ENCODE measurements at places on chromosomes 2 and 18.

GRCh38 chr2:221377066-221377465, 195.0 kb downstream of the EPHA4 start:
- H3K4me1 ChIP-seq, result no peaks in the 10 kb centered on the region
- H3K27ac ChIP-seq, result no peak overlapping the region
- no peaks in the 10 kb centered on the region for H3K36me3 ChIP-seq
- no peaks in the 10 kb centered on the region for H3K27me3 ChIP-seq

DNA sequence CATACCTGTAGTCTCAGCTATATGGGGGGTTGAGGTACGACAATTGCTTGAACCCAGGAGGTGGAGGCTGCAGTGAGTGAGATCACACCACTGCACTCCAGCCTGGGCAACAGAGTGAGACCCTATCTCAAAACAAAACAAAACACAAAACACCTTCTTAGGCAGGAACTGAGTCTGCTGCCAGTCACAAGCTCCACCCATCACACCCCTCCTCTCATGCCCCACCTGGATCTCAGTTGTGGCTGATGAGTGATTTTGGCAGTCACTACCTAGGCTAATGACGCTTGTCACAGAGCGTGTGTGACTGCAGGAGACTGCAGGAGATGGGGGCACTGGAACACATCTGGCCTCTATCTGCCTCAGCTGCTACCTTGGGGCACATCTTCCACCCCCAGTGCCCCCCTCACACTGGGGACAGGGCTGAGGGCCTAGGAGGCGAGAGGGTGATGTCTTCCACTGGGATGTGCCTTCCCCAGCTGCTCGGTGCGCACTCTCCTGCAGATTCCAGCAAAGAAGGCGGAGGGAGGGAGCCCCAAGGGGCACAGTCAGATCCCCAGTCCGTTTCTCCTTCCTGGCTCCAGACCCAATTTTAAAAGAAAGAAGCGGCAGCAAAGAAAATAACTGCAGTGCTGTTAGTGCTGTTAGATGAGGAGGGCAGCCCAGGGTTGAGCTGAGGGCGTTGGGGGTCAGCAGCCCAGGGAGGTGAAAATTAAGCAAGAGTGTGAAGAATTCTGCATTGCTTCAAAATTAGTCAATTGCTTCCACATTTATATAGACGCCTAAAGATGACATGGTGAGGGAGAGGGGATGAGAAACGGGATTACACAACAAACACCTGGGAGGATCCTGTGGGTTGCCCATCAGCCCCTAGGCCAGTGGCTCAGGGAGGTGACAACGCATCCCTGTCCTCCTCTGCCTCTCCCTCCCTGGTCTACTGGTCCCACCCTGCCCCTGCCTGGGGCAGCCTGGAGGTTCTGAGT, 143.6 kb upstream of the HAAO start:
- DNase-seq, result no peak
- H3K27me3 ChIP-seq, result no peaks in the 10 kb centered on the region
- peaks cover 7% of the 10 kb centered on the region for H3K4me1 ChIP-seq
- H3K27ac ChIP-seq, result no peak overlapping the region

- DNase-seq, result no peak
- no peak overlapping the region for H3K27ac ChIP-seq
- no peaks in the 10 kb centered on the region for H3K36me3 ChIP-seq
- no peak overlapping the region for H3K4me3 ChIP-seq
- H3K27me3 ChIP-seq, result no peaks in the 10 kb centered on the region
- no peaks in the 10 kb centered on the region for H3K4me1 ChIP-seq
Observed at GRCh38 chr2:177036747-177037146, 175.8 kb upstream of the HNRNPA3 start.

GRCh38 chr2:219515874-219516629, 1.8 kb downstream of the ASIC4 start:
- peaks cover 8% of the 10 kb centered on the region for H3K27me3 ChIP-seq
- no peak overlapping the region for H3K27ac ChIP-seq
- H3K4me1 ChIP-seq, result peaks cover 10% of the 10 kb centered on the region
- no peaks in the 10 kb centered on the region for H3K36me3 ChIP-seq
- no peak for DNase-seq

DNA sequence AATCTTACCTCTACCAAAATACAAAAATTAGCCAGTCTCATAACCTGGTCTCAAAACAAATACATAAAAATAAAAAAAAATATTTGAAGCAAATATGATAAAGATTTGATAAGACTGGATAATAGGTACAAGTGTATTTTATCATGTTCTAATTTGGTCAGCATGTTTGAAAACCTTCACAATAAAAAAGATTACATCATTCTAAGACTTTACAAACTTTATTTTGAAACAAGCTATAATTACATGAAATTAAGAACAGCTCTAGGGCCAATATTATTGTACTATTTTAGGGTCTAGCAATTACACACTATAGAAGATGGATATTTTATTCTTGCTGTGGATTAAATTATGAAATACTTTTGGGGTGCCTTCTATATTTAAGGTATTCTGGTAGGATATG, 29.4 kb upstream of the MCM6 start:
- H3K4me3 ChIP-seq, result no peak overlapping the region
- peaks cover 9% of the 10 kb centered on the region for H3K36me3 ChIP-seq
- no peaks in the 10 kb centered on the region for H3K4me1 ChIP-seq
- no peaks in the 10 kb centered on the region for H3K27me3 ChIP-seq
- no peak overlapping the region for H3K27ac ChIP-seq
- DNase-seq, result no peak

DNA sequence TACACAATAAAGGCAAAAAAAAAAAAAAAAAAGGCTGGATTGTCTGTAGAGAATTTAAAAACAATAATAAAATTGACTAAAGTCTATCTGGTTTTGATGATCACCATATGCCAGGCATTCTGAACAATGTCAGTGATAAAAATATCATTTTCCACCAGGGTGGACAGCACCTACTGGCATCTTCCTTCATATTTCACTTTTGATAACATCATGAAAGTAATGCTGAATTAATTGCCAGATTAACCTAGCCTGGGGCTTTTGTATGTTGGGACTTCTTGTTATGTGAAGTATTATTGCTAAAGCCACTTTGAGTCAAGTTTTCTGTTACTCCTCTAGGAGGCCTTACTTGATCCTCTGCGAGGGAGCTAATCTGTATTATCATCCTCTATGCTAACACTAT, 73.8 kb upstream of the FAM98A start:
- H3K4me1 ChIP-seq, result no peaks in the 10 kb centered on the region
- H3K27ac ChIP-seq, result no peak overlapping the region
- H3K36me3 ChIP-seq, result no peaks in the 10 kb centered on the region
- DNase-seq, result no peak
- H3K4me3 ChIP-seq, result no peak overlapping the region
- H3K27me3 ChIP-seq, result no peaks in the 10 kb centered on the region

DNA sequence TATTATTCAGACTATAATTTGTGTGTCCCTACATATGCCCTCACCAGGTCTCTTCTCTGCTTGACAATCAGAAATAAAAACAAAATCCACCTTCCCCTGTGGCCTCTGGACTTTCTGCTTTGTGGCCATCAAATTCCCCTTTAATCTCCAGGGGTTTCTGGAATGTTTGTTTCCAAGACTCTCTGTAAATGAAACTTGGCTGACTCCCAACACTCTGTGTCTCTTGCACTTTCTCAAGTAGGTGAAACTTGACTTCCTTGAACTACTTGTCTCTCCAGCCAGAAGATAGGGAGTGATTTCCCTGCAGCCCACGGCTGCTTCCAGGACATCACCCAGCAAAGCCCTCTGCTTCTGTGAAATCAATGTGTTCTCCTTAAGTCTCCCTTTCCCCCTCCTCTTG, 54.1 kb upstream of the AQP4 start:
- DNase-seq, result no peak
- no peak overlapping the region for H3K4me3 ChIP-seq
- no peaks in the 10 kb centered on the region for H3K4me1 ChIP-seq
- H3K27me3 ChIP-seq, result no peaks in the 10 kb centered on the region
- no peak overlapping the region for H3K27ac ChIP-seq
- no peaks in the 10 kb centered on the region for H3K36me3 ChIP-seq

Data from body of pancreas (tissue), 4 donors.